NCI-H1092 treated with DMSO at 0.1 percent for 48 hours (cell line): ENCODE measurements at places on chromosomes 2 and 18.

DNA sequence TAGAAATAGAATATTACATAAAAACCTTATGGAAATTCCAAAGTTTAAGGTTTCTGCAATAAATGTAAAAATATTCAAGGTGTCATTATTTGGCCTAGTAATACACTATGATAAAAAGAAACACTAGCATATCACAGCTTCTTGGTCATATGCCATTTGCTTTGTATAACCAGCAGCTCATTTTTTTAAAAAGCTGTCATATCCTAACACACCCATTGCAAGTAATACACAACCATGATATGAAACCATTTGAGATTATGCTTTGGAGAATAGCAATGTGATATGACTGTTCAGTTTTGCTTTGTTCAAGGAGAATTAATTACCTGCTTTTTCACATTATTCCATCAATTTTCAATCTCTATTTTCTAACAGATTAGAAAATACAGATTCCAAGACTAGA lies 149.0 kb downstream of the IKZF2 start:
- no peak for DNase-seq

DNA sequence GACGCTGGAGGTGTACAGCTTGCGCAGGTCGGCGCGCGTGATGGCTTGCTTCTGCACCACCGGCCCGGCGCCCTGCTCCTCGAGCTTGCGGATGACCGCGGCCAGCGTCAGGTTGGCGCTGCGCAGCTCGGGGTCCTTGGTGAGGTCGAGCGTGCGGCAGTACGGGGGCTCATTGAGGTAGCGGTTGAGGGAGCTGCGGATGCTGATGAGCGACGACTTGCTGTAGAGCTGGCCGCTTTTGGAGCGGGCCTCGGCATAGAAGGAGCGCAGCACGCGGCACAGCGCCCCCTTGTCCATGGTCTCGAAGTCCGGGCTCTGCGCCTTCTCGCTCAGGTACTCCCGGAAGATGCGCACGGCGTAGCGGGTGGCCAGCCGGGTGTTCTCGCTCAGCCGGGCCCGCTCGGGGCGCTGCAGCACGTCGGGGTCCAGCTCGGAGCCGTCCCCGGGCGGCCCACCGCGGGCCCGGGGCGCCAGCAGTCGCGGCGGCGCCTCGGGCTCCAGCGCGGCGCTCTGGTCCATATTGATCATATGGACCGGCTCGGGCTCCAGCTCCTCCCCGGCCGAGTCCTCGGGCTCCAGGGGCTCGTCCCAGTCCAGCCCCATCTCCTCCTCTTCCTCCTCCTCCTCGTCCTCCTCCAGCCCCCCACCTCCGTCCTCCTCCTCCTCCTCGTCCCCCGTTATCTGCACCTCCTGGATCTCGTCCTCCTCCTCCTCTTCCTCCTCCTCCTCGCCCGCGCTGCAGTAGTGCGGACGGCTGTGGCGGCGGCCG lies 523 bp downstream of the KCTD1 start:
- DNase-seq = no peak

GRCh38 chr2:227125506-227125905 lies 38.5 kb downstream of the COL4A4 start:
- no peak for DNase-seq

- DNase-seq = no peak
These were observed 136.1 kb downstream of the PARD3B start for GRCh38 chr2:204681412-204681811.

DNA sequence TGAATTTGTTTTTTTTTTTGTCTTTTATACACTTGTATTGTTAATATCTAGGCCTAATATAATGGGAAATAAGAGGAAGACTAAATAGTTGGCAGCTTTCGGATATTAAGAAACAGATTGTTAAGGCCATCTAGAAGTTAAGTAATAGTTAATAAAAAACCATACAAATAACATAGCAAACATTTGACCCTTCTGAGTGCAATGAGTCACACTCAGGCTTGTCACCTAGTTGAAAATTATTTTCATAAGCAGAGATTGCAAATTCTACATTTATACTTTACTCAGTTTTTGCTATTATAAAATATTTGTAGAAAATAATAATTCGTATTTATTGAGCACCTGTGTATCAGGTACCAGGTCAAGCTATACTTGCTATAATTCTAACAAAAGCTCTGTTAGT lies 2.4 kb downstream of the NUP35 start:
- DNase-seq = no peak
